ENCODE measurements at places on chromosomes 3 and 15.

DNA sequence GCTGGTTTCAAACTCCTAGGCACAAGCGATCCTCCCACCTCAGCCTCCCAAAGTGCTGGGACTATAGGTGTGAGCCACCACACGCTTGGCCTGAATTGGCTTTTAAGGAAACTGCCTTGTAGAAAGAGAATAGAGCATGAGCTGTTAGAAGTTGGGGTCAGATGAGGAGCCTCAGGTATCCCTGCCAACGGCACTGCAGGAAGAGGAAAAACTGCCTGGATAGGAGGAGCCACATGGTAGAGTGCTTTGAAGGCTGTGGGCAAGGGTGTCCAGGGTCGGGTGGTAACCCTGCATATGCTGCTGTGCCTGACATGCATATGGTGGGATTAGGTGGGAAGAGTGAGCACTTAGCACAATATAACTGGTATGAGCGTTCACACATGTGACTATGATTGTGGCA is 55.0 kb downstream of the BSN start:
- no peak for DNase-seq

- no peak for DNase-seq
Observed at GRCh38 chr3:98099848-98100247, 12.9 kb downstream of the OR5AC2 start.

DNA sequence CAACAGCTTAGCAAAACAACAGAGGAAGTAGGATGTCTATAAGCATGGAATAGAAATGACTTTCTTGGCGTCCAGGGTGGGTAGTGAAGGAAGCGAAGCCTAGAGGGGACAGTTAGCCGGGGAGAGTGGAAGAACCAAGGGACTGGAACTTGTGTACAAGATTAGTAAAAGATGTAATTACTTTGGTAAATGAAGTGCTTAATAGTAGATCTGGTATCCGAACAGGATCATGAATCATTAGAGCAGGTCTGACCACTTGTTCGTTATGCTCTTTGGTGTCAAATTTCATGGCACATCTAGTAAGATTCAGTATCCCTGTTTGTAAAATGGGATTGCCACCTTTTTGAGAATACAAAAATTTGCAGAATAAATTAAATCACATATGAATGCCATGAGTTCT is 112.5 kb upstream of the MLF1 start:
- no peak for DNase-seq

DNA sequence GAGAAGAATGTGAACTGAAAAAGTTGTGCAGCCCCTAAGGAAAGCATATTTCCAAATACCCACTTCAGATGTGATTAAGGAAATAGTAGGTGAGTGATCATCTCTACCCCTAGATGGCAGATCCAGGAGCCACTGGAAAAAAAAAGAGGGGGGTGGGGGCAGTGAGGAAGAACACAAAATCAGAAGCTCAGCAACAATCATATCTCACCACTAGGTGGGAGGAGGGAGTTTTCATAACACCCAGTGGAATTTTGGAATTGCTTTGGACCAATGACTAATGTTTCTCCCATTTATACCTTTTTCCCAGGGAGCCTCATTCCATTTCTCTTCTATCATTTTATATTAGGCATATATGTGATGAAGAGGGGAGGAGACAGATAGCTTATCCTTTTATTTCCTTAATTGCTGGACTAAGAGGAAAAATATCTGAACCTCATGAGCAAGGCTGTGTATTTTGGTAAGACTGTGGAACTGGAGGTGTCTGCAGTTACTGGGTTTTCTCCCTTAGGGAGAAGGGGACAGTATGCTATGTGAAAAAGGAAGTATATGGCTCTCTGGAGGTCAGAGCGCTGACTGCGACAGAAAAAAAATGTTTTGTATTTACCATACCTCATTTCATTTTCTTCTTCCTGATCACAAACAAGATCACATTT is 363.4 kb downstream of the GAP43 start:
- DNase-seq: peak; percentile 48

- DNase-seq: no peak
Observed at GRCh38 chr3:128453501-128454309, 13.0 kb downstream of the DNAJB8 start.

DNA sequence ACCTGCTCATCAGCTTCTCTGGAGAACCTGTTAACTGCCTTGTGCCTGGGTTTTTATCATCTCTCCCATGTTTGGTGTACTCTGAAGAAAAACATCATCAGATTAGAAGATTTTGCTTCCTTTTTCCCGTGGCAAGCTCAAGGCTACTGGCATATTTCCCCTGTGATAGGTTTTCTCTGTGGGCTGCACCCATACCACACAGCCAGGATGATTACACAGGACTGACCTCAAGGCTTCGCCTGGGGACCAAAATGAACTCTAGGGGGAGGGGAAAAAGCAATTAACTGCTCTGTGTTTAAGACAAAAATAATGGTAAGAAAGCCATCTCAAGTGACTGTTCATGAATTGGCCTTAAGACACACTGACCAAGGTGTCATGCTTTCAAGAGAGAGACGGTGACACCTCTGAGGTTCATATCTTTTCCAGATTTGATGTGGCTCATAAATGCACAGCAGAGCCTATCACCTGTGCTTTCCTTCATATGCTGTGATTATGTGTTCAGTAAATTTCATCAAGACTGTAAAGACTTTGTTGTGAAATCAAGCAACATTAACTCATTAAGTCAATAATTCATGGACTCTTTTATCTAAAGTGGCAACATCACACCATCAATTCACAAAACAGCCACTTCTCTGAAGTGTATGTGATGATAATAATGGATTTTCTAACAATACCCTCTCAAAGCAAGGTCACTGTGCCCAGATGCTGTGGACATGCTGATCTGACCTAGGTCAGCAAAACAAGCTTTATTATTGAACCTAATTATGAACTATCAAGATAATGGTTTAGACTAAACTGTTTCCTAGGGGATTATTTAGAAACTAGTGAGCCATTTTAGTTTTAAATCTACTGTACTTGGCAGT is 427.9 kb downstream of the WDR72 start:
- DNase-seq: no peak

DNA sequence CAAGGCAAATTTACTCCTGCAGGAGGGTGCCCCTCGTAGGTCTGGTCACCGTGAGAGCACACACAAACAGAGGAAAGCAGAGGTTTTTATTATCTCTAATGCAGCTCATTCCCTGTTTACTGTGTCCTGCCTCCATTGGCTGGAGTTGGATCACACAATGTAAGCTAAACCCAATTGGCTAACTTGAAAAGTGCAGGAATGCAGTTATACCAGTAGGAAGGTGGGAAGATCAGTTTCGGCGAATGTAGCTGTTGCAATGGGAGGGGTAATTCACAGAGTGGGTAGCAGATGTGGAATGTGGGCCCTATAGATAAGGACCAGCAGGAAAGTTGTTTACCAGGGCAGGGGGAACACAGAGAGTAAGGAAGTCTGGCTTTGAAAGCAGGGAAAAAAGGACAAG is 42.5 kb upstream of the NPAP1 start:
- no peak for DNase-seq

DNA sequence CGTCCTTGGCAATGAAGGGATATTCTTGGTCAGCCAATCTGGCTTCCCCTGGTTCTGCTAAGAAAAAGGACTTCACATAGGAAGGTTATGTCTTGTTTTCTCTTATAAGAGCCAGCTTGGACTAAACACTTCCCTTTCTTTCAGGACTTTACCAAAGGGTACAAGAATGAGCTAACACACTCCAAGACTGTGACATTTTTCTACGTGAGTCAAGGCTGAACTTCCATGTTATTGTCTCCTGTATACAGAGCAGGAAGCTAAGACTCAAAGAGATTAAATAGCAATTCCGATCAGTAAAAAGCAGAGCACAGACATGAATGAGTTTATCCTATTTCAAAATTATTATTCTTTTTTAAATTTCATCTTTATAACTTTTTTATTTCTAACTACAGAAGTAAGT is 63.3 kb upstream of the STT3B start:
- DNase-seq: no peak

GRCh38 chr3:160091441-160091840 is 102.8 kb downstream of the IL12A start:
- no peak for DNase-seq

- peak; percentile 85 for DNase-seq
Observed at GRCh38 chr3:25604107-25604805, 60.5 kb downstream of the TOP2B start.

- DNase-seq: peak; percentile 66
Observed at GRCh38 chr3:152051501-152052404, 178.3 kb downstream of the SUCNR1 start.

Data from brain microvascular endothelial cell (primary cell).